Mesenteric fat pad (tissue), 1 donor: ENCODE measurements at places on chromosomes 5 and 9. TPM values are rescaled to one million over a fixed set of nuclear protein-coding genes. Genes with fewer than 3 reads are reported as not detected.

SLC46A2 gene
- 0.35 TPM for total RNA-seq

IL9 gene
- not detected for total RNA-seq

DNA sequence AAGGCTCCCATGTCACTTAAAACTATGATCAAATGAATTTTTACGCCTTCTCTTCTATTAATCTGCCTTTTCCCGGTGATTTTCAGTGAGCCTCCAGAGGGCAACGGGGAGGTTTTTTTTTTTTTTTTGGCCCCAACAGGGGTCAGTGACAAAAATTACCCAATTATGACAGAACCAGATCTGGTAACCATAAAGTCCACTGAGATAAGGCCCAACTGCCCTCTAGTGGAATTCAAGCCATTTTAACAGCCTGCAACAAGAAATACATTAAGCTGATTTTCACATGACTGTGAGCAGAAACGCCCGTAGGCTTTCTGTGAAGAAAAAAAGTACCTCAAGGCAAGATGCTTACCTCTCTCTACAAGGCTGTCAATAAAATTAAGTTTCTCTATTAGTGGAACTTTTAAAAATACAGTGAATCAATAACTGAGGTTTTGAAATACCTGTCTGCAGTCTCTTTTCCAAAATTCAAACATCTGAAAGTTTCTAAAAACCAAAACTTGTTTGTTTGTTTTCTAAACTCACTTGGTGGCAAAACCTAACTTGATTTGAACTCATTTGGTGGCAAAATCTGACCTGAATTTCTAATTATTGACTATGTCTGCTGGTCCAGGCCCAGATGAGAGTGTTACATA, 49.7 kb upstream of the FST start:
- DNase-seq: no peak

GRCh38 chr5:132136906-132137305, 63.3 kb downstream of the CSF2 start:
- DNase-seq: no peak

- DNase-seq: peak; percentile 45
These were observed 140.8 kb downstream of the COL23A1 start for GRCh38 chr5:178449163-178450070.

DNA sequence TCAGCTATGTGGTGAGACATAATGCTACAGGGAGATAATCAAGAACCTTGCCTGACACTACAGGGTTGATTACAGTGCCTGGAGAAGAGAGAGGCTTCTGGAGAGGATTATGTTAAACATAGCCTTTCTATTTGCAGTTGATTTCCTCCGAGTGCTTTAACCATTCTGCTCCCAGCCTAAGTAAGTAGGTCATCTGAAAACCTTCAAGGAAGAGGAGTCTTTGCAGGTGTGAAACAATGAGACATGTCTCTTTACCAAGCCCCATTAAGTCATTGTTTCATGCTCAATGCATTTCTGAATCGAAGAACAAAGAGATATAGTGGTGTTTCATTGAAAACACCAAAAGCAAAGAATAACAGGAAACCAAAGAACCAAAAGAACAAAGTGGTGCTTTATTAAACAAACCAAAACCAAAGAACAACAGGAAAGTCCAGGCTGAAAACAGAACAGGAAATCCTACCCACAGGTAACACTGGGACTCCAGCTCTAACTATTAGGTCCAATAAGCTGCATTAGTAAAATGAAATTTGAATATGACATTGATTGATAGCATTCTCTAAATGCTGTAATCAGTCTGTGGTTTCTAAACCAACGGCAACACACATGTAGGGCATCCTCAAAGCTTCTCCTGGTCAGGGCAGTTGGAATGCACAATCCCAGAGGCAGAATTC, 113.3 kb upstream of the SPATA31D4 start:
- DNase-seq: no peak

GRCh38 chr9:86135371-86135770, 36.0 kb upstream of the GOLM1 start:
- DNase-seq: no peak

DNA sequence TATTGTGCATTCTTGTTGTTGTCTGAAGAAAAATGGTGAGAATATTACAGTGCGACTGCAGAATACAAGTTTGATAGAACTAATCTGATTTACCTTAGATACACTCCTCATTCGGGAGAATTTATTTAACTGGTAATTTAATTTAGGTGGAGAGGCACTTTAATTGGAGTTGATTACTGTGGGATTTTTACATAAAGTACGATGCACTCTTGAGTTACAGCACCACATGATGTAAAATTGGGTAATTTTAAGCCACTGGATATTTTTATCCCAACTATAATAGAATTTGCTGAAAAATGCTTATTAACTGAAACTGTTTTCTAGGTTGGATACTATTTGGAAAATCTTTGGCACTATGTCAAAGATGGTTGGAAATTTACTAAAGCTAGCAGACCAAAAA, 35.4 kb upstream of the ALDOB start:
- no peak for DNase-seq

GRCh38 chr9:128552744-128553440, 505 bp downstream of the SPTAN1 start:
- DNase-seq: peak; percentile 90
